ENCODE measurements at places on chromosomes 6 and 20.

- no peak for DNase-seq
These were observed 96.8 kb downstream of the TENT5A start for GRCh38 chr6:81655696-81656095.

DNA sequence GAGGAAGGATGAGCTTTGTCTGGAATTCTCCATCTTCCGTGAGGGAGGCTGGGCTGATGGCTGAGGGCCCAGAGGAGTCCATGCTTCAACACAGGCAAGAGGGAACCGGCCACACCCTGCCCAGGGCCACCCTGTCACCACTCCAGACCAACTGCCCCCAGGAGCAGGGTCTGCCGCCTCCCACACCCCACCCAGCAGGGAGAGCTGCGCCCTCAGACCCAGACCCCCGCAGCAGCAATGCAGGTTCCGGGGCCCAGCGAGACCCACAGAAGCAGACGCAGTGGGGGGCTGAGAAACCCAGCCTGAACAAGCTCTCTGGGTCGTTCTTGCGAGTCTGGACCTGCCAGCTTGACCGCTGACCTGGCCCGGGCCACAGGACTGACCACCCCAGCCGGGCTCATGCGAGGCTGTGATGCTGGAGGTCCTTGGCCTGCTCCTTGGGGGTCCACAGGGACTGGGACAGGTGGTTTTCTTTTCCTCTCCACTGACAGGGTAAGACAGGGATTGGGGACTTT, 25.0 kb downstream of the FRMD1 start:
- DNase-seq, result no peak

DNA sequence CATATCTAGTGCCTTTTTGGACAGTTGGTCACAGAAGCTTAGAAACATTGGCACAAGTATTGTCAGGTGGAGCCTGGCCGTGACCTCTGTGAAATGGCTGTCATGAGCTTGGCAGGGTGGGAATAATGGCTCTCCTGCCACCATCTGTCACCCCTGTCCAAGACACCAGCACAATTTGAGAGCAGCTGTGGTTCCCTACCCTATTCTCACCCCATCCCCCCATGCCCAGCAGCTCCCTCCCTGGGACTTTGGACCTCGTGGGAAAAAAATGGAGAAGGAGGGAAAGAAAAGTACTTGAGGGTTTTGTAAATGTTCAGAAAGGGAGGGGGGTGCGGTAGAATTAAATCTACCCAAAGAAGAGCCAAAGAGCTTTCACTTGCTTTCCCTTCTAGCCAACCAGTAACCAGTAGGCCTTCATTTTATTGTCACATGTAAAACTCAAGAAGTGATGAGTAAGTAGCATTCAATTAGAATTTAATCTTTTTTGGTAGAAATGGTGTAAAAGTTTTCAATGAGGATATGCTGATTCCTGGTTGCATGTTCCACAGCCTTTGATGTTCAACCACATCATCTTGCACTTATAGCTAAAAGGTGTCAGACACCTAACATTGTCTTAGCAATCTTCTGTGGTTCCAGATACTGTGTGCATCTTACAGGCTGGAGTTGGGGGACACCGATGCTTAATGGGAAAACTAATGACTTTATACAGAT, 263.5 kb upstream of the TAB2 start:
- DNase-seq, result no peak

GRCh38 chr6:87653074-87653962, 48.7 kb downstream of the AKIRIN2 start:
- DNase-seq, result no peak

GRCh38 chr6:72461144-72461543, 160.7 kb upstream of the KCNQ5 start:
- no peak for DNase-seq

Data from skin of body (tissue), 3 donors.